ACHN (cell line): ENCODE measurements at places on chromosomes 7 and 10.

- DNase-seq: peak; percentile 83
Observed at GRCh38 chr10:14611968-14612693, 162.6 kb downstream of the FAM107B start.

DNA sequence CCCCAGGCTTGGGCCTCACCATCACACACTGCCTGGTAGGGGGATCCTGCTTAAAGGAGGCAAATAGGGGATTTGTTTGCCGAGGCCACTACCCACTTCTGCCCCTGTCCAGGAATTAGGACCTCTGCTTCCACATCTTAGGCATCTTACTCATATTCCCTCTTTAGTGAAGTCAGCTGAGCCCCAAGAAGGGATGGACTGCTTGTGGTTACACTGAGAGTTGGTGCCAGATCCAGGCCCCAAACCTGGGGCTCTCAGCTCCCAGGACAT lies 1.6 kb upstream of the GPRIN2 start:
- DNase-seq: no peak

- DNase-seq: no peak
Observed at GRCh38 chr7:68121056-68121455, 1124.4 kb downstream of the TYW1 start.

DNA sequence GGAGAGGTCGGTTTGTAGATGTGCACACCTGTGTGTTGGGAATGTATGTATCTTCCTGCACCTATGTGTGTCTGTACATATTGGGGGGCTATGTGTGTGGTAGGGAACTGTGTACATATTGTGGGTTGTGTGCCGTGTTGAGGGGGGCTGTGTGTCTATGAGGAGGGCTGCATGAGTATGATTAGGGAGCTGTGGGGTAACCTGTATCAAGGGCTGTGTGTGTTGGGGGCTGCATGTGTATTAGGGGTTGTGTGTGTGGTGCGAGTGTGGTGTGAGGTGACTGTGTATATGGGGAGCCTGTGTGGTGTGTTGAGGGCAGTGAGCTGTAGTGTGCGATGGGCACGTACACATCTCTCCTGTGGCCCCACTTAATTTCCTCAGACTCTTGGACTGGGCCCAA lies 22.2 kb upstream of the PAX2 start:
- DNase-seq: no peak

DNA sequence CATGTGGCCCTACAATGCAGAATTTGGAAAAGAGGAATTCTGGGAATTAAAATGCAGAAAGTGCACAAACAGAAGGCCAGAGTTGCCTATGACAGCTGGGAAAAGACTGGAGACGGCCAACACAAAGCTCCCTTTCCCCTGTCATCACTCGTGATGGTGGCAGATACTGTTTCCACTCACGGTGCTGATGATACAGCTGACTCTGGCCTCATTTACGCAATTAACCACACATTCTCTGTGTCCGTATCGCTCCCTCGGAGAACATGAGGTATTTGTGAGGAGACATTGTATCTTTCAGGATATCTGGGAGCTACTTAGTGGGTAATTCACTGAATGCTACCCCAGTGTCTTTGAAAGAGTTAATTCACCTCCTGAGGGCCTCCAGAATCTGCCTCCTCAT lies 172.8 kb downstream of the TAX1BP1 start:
- DNase-seq: no peak

- DNase-seq: no peak
Observed at GRCh38 chr10:8315619-8316021, 261.1 kb downstream of the GATA3 start.

GRCh38 chr7:31326416-31326815 lies 14.1 kb downstream of the NEUROD6 start:
- no peak for DNase-seq

GRCh38 chr7:573933-574381 lies 54.3 kb upstream of the PDGFA start:
- DNase-seq: no peak

- DNase-seq: no peak
Observed at GRCh38 chr7:66758950-66759628, 18.6 kb downstream of the RABGEF1 start.

GRCh38 chr10:70651661-70652060 lies 20.6 kb upstream of the ADAMTS14 start:
- DNase-seq: peak; percentile 23
